Right ventricle myocardium superior (tissue), 1 donor: ENCODE measurements at places on chromosomes 12 and 14.

GRCh38 chr14:50083467-50084337, 32.7 kb downstream of the VCPKMT start:
- no peak for DNase-seq

- no peak for DNase-seq
Measured at GRCh38 chr14:81938341-81938740, 404.7 kb upstream of the SEL1L start.

- DNase-seq = no peak
Measured at GRCh38 chr14:71324767-71325272, 417.6 kb downstream of the PCNX1 start.

DNA sequence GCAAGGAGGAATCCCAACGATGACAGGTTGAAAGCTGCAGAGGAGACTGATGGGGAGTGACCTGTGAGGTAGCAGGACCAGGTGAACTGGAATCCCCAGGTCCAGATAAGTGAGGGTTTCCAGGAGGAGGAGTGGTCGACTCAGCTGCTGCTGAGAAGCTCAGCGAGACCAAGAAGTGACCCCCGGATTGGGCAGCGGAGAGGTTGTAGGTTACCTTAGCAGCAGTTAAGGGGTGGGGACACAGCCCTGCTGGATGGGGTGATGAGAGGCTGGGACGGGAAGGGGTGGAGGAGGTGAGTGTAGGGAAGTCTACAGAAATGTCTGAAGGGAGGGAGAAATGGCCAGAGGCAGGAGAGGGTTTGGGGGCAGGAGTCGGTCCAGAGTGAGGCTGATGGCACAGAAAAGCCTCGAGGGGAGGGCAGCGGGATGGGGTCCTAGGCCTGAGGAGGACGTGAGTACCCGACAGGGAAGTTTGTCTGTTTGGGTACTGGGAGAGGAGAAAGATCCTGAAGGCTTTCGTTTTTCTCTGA, 2.6 kb upstream of the RCOR1 start:
- DNase-seq = no peak

DNA sequence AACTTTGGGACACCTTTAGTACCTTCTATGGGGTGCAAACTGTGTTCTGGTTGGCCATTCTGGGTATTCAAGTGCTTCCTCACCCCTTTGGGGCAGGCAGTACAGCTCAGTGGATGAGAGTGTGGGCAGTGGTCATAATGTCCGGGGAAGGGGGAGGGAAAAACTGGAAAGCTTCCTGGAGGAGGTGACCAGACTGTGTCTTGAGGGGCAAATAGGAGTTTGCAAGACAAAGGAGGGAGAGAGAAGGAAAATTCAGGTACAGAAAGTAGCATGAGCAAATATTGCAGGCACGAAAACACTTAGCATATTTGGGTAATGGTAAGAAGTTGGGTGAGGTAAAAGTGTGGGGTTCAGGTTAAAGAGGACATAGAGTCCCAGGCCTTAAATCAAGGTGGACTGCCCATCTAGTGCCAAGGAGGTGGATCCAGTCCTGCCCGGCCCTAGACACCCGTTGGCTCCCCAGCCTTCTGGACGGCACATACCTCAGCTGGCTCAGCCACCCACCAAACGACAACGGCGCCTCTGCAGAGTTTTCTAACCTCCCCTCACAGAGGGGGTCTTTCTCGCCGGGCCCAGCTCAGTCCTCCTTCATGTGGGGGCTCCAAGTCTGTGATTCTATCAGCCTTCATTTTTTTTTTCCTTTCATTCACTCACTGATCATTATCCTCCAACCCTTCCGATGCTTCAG, 86.4 kb downstream of the DICER1 start:
- no peak for DNase-seq

DNA sequence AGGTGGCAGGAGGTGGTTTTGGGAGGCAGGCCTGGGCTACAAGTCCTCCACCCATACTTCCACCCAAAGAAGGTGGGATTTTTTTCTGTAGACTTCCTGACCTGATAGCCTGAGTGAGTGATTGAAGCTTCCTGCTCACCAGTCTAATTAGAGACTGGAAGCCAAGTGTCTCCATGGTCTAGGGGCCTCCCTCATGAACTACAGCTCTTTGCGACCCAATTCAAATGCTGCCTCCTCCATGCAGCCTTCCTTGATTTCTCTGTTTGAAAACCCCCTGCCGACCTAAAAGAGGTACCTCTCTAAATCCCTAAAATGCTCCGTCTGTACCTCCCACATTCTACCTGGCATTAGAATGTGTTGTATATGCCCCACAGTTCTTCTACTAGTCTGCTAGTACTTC, 124.9 kb downstream of the PLXNC1 start:
- DNase-seq = no peak

DNA sequence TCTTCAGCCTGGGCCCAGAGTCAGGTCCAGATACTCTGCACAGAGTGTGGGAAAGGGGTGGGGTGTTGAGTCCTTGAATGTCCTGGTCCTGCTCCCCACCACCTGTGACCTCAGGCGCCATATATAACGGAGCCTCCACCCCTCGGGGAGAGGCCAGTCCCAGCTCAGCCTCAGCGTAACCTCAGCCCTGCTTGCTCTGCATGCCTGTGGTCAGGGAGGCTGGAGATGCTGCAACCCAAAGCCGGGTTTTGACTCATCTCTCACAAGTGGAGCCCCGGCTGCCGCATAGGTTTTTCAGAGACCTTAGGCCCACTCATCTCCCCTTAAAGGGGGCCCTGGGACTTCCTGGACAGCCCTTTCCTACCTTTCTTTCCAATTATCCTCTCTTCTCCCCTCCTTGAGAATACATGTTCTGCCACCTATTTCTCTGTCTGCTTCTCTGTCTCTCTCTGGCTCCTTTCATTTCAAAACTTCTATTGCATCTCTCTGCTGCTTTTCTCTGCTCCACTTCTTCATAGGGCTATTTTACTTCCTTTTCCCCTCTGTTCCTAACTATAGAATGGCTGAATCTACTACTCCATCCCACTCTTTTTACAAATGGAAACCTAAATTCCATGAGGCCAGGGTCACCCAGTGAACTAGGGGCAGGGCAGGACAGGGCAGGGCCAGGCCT, 1.2 kb downstream of the ITGB7 start:
- DNase-seq = peak; percentile 45
